ENCODE measurements at places on chromosomes 1 and 21.

DNA sequence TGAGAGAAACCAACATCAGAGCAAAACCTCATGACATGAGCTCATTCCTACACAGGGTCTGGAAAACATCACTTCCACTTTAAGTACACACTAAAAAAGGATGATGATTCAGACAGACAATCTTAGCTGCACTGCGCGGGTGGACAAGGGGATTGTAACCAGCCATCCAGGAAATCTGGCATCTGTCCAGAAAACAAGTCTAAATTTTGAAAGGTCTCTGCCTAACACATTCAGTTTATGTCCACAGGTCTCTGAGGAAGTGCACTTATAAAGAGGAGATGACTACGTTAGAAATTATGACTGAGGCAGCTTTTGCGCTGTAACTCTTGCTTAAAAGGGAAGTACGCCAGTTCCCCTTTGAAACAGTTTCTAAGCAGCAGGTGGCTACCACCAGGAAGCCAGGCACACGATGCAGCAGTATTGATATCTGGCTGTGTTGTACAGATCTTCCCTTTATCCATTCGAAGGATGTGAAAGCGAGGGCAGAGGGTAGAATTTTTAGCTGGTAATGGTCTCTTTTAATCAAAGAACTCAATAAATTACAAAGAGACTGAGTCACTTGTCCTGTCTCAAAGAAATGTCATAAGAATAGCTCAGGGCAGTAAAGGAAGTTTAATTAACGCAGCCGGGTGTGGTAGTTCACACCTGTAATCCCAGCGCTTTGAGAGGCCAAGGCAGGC, 128.0 kb downstream of the SETD4 start:
- no peak for DNase-seq

GRCh38 chr1:85148524-85149250, 52.1 kb downstream of the SYDE2 start:
- no peak for DNase-seq

DNA sequence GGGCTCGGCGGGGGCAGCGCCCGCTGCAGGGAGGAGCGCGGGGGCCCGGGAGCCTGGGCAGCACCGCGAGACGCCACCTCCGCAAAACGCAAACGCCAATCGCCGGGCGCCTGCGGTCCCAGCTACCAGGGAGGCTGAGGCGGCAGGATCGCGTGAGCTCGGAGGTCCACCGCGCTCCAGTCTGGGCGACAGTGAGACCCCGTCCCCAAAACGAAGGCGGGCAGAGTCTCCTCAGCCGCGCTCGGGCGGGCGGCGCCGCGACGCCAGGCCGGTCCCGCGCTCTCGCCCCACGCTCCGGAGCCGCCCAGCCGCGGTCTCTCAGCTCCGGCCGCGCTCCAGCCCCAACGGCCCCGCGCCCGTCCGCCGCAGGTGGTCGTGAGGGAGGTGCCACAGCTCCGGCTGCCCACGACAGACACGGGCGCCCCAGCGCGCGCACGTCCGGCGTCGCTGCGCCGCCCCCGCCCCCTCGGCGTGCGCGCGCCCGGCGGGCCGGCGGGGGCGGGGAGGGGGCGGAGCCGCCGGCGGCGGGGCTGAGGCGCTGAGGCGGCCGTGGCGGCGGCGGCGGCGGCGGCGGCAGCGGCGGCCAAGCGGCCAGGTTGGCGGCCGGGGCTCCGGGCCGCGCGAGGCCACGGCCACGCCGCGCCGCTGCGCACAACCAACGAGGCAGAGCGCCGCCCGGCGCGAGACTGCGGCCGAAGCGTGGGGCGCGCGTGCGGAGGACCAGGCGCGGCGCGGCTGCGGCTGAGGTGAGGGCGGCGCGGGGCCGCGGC, at the start of gene ADARB1:
Gene ADARB1 (plus strand): TSS at position 533 of the 770 bp plus-strand sequence. CDS start 97,077 bp downstream, outside the sequence.
- peak; percentile 26 for DNase-seq

DNA sequence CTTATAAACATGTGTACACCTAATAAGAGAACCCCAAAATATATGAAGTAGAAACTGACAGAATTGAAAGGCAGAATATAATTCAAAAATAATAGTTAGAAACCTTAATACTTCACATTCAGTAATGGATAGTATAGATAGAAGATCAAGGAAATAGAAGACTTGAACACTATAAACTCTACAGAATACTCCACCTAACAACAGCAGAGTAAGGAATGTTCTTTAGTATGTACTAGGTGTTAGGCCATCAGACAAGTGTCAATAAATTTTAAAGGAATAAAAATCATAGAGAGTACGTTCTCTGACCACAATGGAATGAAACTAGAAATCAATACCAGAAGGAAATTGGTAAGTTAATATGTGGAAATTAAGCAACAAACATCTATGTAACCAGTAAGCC, 16.6 kb downstream of the ZNF644 start:
- no peak for DNase-seq

GRCh38 chr1:235023711-235024439, 104.8 kb downstream of the TOMM20 start:
- no peak for DNase-seq

- no peak for DNase-seq
These were observed 11.6 kb downstream of the PCBP3 start for GRCh38 chr21:45655124-45655523.

DNA sequence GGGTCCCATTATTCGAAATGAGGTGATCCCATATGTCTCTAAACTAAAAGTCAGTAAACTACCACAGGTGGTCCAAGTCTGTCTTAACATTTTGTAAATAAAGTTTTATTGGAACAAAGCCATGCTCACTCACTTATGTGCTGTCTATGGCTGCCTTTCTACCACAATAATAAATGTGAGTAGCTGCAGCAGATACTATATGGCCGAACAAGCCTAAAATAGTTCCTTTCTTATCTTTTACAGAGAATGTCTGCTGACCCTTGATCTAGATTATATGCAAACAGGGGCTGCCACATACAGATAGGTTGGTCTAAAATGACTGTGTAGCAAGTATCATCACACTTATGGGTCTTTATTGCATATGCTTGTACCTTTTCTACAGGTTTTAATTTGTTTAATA, 140.0 kb downstream of the VAV3 start:
- DNase-seq, result no peak

- DNase-seq, result no peak
These were observed 1.3 kb upstream of the C1orf226 start for GRCh38 chr1:162380061-162380846.

- DNase-seq, result peak; percentile 95
These were observed at the start of gene FOXD2 for GRCh38 chr1:47437447-47438164. Gene FOXD2, plus strand, starts transcription at chr1:47438044. Its CDS starts 92 bp downstream, at chr1:47438136.
